Stimulated activated CD8-positive, alpha-beta memory T cell treated with anti-CD3 and anti-CD28 coated beads, Interleukin-2, amount 100 ng/mL, for 48 hours (primary cell): ENCODE measurements at places on chromosomes 16 and 17.

DNA sequence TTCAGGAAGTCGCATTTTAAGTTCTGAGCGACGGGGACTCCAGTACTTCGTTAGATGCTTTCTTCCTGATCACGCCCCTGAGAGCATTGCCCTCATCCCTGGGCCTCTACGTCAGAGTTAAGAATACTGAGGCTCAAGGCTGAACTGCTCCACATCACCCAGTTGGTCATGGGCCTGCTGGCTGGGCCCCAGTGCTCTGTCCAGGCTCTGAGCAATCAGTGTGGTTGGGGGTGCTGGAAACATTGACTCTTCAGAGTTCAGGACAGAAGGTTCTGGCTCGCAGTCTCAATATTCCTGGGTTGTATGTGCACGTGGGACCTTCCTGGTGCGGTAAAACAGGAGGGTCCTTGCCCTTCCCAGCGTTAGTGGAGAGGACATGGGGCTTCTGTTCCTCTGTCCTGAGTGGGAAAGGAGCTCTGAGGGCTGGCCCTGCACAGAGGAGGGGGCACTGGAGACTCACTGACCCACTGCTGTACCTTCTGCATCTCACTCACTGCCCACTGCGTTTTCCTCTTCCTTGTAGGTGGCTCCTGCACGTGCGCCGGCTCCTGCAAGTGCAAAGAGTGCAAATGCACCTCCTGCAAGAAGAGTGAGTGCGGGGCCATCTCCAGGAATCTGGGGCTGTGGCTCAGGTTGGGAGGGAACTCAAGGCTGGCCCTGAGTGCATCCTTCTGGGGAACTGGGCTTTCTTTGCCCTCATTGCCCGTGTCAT is 518 bp downstream of the MT1E start:
- no peak for DNase-seq

- DNase-seq = no peak
These were observed 1.7 kb upstream of the LASP1 start for GRCh38 chr17:38867968-38868816.

DNA sequence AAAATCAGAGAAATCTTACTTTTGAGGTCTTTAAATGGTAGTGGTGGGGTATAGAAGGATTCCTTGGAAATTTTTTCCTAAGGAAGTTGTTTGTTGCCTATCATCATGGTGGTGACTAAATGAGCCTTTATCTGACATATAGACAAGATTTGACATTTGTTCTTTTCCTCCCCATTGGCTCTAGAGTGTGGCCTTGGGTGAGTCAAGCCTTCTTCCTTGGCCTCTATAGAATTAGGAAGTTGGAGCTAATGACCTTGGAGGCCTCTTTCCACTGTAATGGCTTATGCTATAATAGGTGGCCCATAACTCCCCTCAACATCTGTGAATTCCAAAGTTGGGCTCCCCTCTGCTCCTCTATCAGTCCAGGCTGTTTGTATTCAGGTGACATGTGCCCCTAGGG is 79.1 kb upstream of the HNF1B start:
- no peak for DNase-seq

GRCh38 chr16:48611329-48612137 is 1.6 kb upstream of the N4BP1 start:
- DNase-seq = peak; percentile 68

DNA sequence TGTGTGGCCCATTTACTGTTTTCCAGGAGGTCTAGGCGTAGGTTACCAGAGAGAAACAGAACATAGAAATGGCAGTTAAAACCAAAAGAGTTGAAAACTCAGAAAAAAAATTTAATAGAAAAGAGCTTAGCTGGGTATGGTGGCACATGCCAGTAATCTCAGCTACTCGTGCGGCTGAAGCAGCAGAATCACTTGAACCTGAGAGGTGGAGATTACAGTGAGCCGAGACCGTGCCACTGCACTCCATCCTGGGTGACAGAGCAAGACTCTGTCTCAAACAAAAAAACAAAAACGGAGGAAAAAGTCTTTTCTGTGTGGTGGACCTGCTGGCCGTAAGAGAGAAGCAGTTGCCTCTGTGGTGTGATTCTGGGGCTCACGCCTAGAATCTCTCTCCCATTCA is 35.8 kb downstream of the MRTFB start:
- no peak for DNase-seq

DNA sequence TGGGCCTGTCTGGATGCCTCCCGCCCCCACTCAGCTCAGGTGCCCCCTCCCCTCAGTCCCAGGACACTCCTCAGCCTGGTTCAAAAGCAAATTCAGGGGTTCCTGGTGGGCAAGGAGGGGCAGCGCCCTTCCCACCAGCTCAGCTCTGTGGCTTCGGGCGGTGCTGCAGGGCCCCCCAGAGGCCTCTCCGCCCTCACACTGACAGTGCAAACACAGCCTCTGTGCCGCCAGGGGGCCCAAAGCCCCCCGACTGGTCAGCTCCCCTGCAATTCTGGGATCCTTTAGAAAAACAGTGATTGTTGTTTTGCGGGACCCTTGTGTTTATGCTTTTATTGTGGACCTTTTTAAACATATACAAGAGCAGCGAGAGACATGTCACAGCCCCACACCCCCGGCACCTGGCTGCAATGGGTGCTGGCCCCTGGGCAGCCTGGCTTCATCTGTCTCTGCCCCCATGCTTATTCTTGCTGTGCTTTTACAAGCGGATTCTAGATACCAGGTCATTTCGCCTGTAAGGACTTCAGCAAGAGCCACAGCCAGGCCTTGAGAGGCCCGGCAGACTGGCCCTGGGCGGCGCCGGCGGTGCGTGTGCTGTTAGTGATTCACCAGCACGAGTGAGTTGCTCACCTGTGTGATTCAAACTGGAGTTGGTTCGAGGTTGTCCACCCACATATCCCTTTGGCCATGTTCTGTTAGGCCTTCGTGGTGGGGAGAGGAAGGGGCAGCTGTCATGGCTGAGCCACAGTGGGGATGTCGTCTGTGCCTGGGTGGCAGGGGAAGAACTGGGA is 21.2 kb downstream of the ZNF469 start:
- DNase-seq = no peak

DNA sequence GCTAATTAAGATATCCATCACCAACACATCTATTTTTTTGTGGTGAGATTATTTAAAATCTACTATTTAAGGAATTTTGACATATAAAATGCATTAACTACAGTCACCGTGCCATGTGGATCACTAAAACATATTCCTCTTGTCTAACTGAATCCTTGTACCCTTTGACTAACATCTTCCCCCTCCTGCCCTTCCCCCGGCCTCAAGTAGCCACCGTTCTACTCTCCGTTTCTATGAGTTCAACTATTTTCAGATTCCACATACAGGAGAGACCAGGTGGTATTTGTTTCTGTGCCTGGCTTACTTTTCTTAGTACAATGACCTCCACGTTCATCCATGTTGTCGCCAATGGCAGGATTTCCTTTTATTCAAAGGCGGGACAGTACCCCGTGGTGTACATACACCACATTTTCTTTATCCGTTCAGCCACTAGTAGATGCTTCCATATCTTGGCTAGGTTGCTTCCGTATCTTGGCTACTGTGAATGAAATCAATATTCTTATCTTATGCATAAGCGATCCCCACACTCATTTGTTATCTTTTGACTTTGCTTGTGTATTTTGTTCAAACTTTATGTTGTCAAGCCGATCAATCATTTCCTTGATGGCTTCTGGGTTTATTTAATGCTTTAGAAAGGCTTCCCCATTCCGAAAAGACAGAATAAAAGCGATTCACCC is 134.7 kb downstream of the KCNJ12 start:
- no peak for DNase-seq

- DNase-seq = no peak
These were observed 5.7 kb upstream of the PMP22 start for GRCh38 chr17:15270628-15271381.

GRCh38 chr16:22727285-22728166 is 86.4 kb upstream of the HS3ST2 start:
- no peak for DNase-seq

GRCh38 chr17:72270273-72270924 is 149.6 kb downstream of the SOX9 start:
- no peak for DNase-seq

DNA sequence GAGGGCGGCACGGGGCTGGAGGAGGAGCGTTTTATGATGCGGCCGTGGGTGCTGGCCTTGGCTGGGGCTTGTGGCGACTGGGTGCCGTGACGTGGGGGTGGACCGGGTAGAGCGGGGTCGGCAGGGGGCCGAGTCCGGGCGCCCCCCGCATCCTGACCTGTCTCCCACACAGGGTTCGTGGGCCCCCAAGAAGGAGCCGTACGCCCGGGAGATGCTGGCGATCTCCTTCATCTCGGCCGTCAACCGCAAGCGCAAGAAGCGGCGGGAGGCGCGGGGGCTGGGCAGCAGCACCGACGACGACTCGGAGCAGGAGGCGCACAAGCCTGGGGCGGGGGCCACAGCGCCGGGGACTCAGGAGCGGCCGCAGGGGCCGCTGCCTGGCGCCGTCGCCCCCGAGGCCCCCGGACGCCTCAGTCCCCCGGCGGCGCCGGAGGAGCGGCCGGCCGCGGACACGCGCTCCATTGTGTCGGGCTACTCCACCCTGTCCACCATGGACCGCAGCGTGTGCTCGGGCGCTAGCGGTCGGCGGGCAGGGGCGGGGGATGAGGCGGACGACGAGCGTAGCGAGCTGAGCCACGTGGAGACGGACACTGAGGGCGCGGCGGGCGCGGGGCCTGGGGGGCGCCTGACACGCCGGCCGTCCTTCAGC is 81.6 kb downstream of the ARHGAP23 start:
- no peak for DNase-seq
